SK-N-MC (cell line): ENCODE measurements at places on chromosomes 7 and 10.

GRCh38 chr10:31584876-31585275 lies 265.9 kb downstream of the ZEB1 start:
- DNase-seq = no peak

DNA sequence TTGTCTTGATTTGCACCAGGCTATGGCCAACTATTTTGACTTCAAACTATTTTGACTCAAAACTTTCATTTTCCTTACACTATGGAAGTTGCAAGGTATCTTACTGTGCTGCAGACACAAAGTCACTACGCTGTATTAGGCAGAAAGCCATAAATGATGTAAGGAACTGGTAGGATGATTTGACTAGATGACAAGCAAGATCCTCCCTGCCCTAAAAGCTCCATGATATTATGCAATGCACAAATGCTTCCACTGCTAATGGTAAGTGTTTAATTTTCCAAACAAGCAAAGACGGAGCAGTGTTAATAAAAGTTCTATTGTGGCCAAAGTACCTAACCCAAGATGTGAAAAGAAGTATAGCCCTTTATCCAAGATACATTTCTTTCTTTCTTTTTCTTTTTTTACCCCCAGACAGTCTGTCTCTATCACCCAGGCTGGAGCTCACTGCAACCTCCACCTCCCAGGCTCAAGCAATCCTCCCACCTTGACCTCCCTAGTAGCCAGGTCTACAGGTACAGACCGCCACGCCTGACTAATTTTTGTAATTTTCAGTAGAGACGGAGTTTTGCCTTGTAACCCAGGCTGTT lies 98.2 kb downstream of the ANK3 start:
- DNase-seq = no peak

DNA sequence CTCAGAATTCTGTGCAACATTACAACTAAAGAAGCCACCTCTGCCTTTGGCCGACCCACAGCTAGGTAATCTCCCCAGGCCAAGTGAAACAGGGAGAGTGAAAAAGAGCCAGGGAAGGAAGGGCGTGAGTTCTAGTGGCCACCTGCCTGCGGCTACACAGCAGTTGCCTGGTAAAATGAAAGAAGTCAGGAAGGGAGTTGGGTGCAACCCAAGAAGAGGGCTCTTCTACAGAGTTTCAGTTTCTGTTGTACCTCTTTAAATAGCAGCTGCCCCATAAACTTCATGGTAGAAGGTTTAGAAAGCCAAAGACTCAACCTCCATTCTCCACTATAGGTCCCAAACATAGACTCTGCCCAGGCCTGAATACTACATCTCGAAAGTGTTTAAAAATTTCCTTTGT lies 76.2 kb upstream of the TMEM168 start:
- no peak for DNase-seq

- no peak for DNase-seq
Measured at GRCh38 chr7:7977774-7978173, 9.2 kb downstream of the GLCCI1 start.

DNA sequence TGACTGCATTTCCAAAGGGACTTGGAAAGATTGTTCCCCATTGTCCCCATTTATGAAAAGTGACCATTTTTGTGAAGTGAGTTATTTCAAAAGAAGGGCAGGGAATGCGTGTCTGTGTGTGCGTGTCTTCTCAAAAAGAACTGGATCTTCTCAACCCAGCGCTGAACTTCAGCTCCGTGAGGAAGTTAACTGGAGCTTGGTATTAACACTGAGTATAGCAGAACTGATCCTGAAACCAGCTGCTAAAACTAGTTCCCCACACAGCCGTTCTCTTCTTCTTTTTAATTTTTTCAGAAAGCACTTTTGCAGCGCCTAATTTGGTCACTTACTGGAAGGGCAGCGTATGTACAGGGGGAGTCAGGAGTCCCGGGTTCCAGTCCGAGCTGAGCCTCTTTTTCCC lies 45.8 kb upstream of the PLEKHA1 start:
- no peak for DNase-seq

DNA sequence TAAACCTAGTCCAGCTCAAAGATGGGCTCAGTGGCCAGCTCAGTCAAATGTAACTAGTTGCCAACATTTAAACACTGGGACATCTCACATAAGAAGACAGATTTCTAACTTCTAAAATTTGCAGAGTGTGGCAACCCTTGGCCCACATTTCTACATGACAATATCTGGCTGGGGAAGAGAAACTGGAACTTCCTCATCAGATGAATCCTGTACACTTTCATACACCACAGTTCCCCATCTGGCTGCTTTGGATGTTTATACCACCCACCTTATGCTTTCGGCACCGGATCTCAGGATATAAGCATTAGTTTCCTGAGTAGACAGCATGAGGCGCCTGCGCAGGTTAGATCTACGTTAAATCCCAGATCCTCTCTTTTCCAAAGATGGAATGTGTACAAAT lies 199.3 kb downstream of the PRKG1 start:
- no peak for DNase-seq

DNA sequence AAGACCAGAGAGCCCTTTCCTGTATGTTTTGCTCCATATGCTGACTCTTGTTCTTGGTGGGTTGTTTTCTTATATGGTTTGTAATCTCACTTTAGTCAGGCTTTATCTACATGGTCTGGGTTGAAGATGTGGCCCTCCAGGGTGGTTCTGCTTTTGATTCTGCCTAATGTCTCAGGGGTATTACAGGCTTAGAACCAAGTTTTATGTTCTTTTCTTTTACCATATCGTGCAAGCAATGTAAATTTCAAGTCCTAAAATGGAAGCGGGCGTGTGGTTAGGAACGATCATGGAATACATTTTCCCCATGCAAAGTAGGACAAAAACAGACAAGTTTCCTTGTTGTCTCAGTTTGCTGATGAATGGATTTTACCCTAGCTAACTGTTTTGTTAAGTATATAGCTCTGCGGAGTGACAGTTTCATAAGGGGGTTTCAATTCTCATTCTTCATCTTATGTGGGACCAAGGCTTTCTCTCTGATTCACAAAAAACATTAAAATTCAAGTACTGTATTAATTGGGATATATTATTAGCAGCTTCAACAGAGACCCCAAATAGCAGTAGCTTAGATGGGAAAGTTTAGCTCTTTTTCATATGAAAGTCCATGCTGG lies 58.7 kb downstream of the MTURN start:
- DNase-seq = no peak

- DNase-seq = no peak
Measured at GRCh38 chr10:18230794-18231193, 90.6 kb downstream of the CACNB2 start.

GRCh38 chr10:77457266-77457665 lies 180.3 kb downstream of the KCNMA1 start:
- DNase-seq = no peak

DNA sequence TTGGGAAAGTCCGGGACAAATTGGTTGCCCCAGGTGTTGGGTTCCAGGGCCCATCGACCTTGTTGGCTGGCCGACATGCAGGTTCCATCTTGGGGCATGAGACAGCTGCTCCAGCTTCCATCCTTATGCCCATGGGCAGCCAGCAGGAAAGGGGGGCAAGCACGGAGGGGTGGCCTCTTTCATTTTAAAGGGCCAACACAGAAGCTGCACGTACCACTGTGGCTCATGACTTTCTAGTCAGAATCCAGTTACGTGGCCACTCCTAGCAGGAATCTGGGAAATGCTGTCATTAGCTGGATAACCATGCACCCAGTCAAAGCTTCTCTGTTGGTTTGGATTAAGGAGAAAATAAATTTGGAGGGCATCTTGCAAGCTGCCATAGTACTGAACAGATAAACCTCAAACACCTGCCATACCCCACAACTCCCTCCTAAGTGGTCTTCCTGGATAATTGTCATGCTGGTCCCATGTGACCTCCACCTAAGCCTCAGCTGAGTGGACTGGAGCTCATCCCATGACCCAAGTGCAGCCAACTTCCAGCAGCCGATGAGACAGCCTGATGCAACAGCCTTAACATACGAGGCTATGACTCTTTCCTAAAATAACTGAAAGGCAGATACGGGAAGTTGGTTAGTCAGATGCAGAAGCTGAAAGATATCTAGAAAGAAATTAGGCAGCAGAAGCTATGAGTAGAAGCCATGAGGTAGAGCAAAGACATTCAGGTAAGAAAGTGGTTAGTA lies 21.4 kb upstream of the GSDME start:
- DNase-seq = no peak

DNA sequence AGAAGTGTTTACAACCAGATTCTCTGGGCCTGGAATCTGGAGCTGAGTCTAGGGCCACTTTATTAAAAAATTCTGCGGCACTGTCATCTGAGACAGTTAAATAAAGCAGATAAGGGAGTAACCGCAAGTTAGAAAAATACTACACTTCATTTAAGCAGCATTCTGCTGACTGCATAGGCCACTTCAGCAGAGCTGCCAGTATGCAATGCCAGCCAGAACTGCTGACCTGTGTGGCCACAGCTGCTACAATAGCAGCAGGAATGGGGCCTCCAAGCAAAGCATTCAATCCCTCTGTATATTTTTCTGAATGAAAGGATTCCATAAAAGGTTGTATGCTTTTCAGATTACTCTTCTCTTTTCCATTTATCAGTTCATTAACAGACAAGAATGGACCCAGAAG lies 136.0 kb downstream of the COL28A1 start:
- no peak for DNase-seq

- no peak for DNase-seq
Measured at GRCh38 chr7:1466524-1467271, 7.4 kb upstream of the MICALL2 start.

GRCh38 chr10:110224992-110225391 lies 17.6 kb downstream of the MXI1 start:
- DNase-seq = no peak

GRCh38 chr10:130226012-130226411 lies 89.8 kb downstream of the GLRX3 start:
- DNase-seq = no peak
